T47D (cell line): ENCODE measurements at places on chromosomes 16 and 17.

DNA sequence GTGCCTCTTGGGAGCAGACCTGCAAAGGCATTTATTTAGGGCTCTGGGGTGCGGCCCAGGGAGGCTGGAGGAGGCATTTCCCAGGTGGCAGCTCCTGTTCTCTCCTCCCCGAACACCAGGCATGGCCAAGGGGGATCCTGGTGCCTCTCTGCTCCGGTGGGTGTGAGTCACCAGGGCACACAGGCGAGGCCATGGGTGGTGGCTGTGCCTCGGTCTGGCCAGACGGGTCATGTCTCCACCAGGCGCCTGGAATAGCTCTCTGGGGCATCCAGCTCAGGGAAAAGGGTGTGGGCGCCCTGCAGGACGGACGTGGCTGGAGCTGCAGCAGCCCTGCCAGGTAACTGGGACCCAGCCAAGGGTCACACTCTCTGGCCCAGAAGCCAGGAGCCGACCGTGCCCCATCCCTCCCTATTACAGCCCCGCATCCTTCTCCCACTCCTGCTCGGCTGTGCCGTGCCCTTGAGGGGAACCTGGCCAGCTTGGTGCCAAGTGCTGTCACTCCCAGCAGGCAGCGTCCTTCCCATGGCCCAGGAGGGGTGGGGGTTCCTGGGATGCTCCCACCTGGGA, 25.8 kb downstream of the SOX8 start:
- DNase-seq = no peak

DNA sequence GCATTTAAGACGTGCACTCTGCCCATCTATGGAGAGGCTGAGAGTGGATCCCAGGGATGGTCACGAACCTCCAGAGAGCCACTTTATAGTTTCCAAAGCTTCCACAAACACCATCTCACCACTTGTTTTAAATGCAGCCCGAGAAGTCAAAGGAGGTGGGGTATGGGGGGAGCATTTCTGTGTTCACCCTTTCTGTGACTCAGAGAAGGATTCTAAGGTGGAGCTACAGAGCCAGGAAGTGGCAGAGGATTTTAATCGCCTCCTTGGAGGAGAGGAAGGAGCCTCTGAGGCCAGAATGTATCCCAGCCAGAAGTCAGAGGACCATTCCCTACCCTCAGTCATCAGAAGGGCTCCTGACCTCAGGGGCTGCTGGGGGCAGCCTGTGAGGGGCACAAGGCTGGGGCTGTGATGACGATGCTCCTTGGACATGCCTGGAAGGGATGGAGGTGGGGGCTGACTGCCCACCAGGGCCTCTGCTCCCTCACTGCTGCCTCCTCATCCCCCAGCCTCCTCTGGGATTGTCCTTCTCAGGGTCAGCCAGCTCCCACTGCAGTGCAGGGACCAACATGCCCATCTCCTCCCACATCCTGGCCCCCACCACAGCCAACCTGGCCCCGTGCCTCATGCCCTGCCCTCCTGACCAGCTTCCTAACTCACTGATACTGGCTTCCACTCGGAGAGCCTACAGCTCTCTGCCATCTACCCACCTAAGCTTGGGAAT, 2.8 kb downstream of the XYLT2 start:
- no peak for DNase-seq

DNA sequence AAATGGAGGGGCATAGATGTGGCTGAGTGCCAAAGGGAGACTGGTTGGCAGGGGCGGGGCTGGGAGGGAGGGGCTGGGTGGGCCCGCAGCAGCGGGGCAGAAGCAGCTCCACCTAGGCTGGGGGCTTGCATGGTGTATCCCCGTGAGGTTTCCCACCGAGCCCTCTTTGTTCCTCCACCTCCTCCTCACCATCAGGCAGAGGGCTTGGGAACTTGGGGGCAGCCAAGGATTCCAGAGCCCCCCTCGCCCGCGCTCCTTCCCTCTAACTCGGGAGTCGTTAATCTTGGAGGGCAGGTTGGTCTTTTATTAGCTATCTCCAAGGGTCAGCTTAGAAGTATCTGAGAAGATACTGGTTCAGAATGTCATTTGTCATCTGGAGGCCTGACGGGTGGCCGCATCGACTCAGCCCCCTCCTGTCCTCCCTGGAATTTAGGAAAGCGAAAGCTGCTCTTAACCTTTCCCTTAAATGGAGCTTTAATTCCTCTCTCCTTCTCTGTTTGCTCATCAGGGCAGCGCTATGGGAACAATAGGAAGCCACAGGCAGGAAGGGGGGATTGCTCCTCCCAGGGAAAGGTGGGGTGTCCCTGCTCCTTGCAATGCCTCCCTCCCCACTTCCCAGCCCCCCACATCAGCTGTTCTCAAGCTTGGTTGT, 274.3 kb upstream of the XYLT1 start:
- no peak for DNase-seq

GRCh38 chr16:84507011-84507982, 2.8 kb upstream of the MEAK7 start:
- DNase-seq = no peak

GRCh38 chr16:20372701-20373100, 20.2 kb upstream of the UMOD start:
- no peak for DNase-seq

GRCh38 chr17:33942414-33942813, 312.7 kb upstream of the CCL2 start:
- DNase-seq = no peak

DNA sequence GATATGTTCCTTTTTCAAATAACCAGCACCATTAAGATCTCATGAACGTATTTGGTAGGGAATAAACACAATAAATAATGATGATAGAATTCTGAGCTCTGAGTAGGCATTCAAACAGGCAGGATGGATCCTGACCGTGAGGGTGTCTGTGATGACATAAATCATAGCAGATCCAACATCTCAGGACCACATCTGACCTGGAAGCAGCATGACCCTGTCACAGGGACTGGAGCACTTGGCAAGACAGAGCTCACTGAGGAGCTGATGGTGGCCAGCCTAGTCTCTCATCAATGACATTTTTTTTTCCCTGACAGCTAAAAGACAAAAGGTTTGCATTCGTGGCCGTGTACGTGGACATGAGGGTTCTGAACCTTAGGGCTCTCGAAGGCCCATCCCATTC, 337.5 kb downstream of the NPIPA8 start:
- DNase-seq = no peak

DNA sequence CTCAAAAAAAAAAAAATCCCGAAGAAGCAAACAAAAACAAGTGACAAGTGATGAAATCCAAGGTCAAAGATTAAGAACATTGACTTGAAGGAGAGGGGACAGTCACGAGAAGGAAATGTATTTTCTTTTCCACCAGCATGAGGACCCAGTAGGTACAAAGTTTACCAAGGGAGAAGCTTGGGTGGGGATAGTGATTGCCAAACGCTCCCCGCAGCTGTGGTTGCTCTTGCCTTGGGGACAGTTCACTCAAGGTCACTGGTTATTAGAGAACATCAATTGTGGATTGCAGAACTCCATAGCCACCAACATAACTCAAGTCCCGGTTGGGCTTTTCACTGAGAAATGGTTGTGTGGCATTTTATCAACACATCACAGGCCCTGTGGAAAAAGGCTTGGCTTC, 27.0 kb downstream of the RSL1D1 start:
- no peak for DNase-seq

- no peak for DNase-seq
Measured at GRCh38 chr16:81279392-81279791, 35.4 kb upstream of the GAN start.

GRCh38 chr17:4980644-4981216, 6.7 kb downstream of the CAMTA2 start:
- DNase-seq = peak; percentile 58

DNA sequence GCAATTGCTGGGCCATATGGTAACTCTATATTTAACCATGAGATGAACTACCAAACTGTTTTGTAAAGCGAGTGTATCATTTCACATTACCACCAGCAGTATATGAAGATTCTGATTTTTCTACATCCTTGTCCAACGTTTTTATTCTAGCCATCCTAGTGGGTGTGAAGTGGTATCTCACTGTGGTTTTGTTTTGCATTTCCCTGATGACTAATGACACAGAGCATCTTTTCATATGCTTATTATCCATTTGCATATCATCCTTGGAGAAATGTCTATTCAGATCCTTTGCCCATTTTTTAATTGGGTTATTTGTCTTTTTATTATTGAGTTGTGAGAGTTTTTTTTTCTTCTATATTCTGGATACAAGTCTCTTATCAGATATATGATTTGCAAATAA, 83.6 kb downstream of the AKAP1 start:
- no peak for DNase-seq

GRCh38 chr17:61584866-61585265, 6.2 kb downstream of the NACA2 start:
- DNase-seq = no peak

- no peak for DNase-seq
Measured at GRCh38 chr17:522919-523318, 170.3 kb upstream of the RPH3AL start.

GRCh38 chr16:380762-381011, 1.1 kb downstream of the PGAP6 start:
- DNase-seq = no peak

DNA sequence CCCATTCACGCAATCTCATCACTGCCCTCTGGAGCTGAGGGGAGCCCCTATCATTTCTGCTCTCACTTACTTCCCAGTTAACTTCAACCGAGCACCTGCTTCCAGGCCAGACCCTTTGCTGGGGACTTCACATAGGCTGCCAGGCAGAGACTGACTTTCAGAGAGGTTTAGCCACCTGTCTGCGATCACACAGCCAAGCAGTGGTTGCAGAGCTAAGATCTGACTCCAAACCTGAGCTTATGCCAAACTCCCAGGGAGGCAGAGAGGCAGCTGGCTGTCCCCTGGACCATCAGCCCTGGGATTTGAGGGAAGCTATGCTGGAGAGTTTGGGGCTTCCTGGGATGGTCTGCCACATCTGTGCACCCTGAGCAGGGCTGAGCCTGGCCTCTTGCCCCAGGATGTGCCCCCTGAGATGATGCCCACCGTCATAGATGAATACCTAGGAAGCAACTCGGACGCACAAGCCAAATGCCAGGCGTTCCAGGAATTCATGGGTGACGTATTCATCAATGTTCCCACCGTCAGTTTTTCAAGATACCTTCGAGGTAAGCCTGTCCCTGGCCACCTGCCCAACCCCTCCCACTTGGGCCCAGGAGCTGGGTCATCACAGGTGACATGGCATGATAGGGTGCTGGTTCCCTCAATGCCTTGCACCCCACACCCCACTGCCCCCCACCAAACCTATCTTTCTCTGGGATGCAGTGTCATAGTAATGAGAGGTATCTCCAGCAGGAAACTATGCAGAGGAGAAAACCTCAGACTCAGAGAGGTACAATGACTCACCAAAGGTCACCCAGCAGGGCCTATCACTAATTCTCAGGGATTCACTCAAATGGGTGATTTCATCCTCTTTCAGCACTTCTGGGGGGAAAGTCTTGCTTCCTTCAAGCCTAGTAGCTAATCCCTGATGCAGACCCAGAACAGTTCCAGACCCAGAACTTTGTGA, 10.0 kb downstream of the CES3 start:
- no peak for DNase-seq

DNA sequence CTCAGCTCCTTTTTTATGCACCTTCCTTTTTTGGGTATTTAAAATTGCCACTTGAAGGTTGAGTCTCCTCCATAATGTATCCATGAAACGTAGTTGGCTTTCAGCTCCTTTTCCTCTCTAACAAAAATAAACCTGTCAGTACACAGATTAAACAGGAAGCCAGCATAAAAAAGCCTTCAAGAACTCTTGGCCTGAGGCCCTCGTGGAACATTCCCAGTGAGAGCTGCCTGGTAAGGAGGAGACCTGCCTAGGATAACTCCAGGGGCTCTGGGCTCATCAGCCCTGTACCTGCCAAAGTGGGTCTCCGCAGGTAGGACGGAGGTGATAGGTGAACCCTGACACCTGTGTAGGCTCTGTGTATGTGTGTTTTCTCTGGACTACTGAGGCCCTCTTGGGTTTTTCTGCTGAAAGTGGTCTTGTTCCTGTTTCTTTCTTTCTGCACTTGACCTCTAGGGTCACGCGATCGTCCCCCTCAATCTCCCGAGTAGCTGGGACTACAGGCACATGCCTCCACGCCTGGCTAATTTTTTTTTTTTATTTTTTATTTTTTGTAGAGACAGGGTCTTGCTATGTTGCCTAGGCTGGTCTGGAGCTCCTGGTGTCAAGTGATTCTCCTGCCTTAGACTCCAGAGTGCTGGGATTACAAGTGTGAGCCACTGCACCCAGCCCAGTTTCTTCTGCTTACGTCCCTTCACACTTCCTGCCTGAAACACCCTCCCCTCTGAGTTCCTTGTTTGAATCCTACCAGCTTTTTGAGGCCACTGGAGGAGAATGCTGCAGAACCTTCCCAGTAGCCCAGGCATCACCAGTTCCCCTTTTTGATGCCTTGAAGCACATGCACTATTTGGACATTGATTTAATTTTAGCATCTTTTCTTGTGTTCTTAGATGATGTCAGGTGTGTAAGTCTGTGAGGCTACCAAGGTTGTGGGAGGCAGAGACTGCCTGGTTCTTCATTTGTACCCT, 9.8 kb downstream of the PGS1 start:
- no peak for DNase-seq

DNA sequence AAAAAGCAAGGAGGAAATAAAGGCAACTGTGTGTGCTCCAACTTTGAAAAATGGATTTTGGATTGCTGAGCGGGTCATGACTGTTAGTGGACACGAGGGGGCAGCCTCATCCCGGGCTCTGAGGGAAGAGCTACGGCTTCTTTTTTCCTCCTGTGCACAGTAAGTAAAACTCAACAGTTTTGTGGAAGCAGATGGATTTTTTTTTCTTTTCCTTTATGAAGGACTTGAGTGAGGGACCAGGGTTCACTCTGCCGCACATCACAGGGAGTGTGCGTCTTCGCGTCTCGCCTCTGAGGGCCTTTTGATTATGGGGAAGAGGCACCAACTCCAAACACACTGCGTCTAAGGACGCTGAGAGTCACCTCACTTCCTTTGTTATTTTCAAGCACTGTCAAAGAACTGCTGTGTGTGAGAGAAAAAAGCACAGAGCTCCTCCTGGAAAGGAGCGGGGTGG, 80.3 kb upstream of the GOT2 start:
- DNase-seq = peak; percentile 14

GRCh38 chr17:40363111-40363827, 1.3 kb downstream of the GJD3 start:
- peak; percentile 80 for DNase-seq

DNA sequence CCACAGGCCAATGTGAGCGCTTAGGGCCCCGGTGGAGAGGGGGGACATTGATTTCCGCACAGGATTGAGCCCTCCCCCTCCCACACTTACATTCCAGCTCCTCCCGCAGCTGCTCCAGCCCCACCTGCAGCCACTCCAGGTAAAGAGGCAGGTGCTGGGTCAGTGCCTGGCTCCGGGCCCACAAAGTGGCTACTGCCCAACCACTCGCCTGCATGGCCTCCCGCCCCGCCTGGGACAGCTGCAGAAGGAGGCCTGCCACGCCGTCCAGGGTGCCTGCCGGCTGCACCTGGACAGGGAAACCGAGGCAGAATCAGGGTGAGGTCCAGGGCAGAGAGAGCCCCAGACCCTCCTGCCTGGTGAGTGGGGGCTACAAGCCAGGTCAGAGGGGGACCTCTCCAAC, 46.3 kb downstream of the RMI2 start:
- no peak for DNase-seq

- no peak for DNase-seq
Measured at GRCh38 chr17:14545156-14545906, 244.4 kb downstream of the HS3ST3B1 start.
